ENCODE measurements at places on chromosomes 11 and 22.

GRCh38 chr11:17917556-17917955 lies 95.3 kb downstream of the SERGEF start:
- DNase-seq = no peak

- DNase-seq = no peak
These were observed 970.5 kb upstream of the CCDC90B start for GRCh38 chr11:84256618-84257017.

DNA sequence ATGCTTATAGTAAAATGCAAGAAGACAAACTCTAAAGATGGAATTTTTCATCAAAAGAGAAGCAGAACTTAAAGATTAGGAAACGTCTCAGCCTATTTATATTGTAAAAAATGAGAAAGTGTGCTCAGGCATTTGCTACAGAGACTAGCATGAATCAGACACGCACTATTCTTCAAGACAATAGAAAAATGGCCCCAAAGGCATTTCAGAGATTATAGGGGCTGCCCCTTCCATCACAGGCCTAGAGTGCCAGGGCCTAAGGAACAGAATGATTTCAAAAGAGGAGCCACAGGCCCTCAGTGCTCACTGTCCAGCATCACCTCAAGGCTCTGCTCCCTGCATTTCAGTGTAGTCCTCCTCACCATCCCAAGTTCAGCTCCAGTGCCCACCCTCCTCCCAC lies 27.5 kb downstream of the TNKS1BP1 start:
- no peak for DNase-seq

DNA sequence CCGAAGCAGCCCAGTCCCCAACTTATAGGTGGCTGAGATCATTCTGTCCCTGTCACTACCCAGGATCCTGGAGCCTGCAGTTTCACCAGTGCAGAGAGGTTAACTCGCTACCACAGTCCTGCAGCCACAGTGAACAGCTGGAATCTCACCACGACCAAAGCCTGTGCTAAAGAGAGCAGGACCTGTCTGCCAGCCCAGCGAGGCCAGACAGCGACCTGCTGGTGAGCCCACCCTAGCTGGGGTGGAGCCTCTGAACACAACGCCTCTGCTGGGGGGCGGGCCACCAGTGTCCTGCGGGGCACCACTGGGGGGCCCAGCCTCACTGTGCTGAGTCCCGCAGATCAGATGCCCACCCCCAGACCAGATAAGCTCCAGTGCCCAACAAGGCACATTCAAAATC lies 33.3 kb downstream of the DAGLA start:
- DNase-seq = no peak

DNA sequence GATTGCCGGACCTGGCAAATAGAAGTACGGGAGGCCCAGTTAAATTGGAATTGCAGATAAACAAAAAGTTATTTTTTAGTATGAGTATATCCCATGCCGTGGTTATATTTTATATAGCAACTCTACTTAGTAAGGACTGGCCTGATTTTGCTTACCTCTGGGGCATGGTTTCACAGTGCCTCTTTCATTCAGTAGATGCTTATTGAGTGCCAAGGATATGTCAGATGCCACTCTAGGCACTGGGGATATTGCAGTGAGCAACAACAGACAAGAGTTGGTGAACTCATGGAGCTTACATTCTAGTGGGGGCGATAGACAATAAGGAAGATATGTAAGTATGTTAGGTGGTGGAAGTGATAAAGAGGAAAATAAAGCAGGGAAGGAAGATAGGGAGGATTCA lies 112.2 kb downstream of the TEAD1 start:
- no peak for DNase-seq

DNA sequence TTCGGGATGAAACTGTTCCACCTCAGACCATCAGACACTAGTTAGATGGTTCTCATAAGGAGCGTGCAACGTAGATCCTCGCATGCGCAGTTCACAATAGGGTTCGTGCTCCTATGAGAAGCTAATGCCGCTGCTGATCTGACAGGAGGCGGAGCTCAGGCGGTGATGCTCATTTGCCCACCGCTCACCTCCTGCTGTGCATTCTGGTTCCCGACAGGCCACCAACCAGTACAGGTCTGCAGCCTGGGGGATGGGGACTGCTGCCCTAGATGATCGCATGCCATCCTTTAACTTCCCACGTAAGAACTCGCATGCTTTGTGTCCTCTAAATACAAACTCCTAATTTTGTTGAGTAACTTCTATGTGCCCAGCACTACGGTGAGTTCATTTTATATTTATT lies 62.6 kb downstream of the EFCAB6 start:
- no peak for DNase-seq

GRCh38 chr11:67265633-67266448 lies 432 bp upstream of the GRK2 start:
- peak; percentile 78 for DNase-seq

GRCh38 chr11:120830085-120830620 lies 193.7 kb upstream of the TBCEL start:
- no peak for DNase-seq

DNA sequence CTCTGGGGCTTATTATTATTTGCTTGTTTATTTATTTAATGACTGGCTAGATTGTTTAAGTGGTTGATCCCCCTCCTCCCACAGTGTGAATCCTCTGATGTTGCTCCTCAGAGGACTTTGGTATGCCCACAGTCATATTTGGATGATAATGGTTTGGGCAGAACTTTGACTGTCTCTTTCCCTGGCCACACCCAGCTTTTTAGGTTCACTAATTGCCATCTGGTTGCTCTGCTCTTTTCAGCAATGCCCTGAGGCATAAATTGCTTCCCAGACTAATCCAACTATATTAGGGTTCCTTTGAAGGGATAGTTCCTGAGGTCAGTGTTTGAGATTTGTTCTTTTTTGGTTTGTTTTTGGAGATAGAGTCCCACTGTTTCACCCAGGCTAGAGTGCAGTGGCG lies 99.3 kb upstream of the RRM1 start:
- no peak for DNase-seq

GRCh38 chr22:46767249-46767985 lies 5.0 kb downstream of the TBC1D22A start:
- DNase-seq = no peak

- DNase-seq = no peak
These were observed 1030.8 kb upstream of the CCDC90B start for GRCh38 chr11:84316866-84317555.

- DNase-seq = no peak
These were observed 17.1 kb downstream of the PATZ1 start for GRCh38 chr22:31329029-31329428.

GRCh38 chr11:75273411-75274391 lies 33.1 kb downstream of the TPBGL start:
- no peak for DNase-seq

- DNase-seq = no peak
These were observed 56.8 kb downstream of the EMSY start for GRCh38 chr11:76501526-76502202.

DNA sequence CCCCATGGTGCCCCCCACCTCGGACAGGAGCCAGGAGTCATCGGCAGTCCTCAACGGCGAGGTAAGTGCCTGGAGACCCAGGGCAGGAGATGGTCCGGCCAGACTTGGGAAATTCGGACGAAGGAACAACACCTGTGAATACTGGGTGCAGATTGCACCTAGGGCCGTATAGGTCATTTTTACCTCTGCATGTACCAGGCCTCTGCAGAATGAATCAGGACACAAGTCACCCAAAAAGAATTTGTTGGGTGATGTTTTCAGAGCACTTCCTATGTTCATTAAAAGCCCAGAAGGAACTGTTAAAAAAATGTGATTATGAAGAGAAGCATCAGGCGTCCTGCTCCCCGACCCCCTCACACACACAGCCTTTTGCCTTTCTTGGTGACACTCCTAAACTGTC lies 93.9 kb downstream of the C11orf91 start:
- no peak for DNase-seq

DNA sequence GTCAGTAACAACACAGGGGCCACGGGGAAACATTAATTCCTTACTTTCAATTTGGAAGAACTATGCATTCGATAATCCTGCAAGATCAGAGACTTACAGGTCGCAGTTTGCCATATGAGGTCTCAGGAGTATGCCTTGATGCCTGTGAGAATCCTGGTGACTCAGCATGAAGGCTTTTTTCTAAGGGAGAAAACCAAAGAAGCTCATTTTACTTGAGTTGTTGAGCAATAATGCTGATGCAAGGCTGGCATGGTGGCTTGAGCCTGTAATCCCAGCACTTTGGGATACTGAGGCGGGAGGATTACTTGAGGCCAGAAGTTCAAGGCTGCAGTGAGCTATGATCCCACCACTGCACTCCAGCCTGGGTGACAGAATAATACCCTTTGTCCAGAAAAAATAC lies 26.6 kb downstream of the ATG16L2 start:
- DNase-seq = no peak

DNA sequence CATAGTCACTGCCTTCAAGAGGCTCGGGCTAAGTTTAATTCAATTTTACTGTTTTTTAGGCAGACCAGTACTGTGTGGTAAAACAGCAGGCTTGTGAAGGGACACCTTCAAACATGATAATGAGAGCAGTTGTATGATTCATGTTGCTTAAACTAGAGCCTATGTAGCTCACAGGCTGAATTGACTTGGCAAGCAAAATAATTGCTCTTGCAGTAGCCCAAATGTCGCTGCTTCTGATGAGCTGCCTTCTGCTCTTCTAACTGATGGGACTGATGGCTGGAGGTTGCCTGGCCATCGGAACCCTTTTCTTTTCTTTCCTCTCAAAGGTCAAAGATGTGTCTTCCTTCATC lies 137.6 kb downstream of the MAML2 start:
- DNase-seq = no peak

GRCh38 chr11:69839516-69839915 lies 20.3 kb upstream of the FGF3 start:
- no peak for DNase-seq

GRCh38 chr11:94152678-94153065 lies 24.0 kb downstream of the PANX1 start:
- DNase-seq = no peak

GRCh38 chr11:59660621-59661020 lies 8.2 kb downstream of the PATL1 start:
- no peak for DNase-seq

- no peak for DNase-seq
These were observed 21.1 kb downstream of the MYO7A start for GRCh38 chr11:77148963-77149715.

DNA sequence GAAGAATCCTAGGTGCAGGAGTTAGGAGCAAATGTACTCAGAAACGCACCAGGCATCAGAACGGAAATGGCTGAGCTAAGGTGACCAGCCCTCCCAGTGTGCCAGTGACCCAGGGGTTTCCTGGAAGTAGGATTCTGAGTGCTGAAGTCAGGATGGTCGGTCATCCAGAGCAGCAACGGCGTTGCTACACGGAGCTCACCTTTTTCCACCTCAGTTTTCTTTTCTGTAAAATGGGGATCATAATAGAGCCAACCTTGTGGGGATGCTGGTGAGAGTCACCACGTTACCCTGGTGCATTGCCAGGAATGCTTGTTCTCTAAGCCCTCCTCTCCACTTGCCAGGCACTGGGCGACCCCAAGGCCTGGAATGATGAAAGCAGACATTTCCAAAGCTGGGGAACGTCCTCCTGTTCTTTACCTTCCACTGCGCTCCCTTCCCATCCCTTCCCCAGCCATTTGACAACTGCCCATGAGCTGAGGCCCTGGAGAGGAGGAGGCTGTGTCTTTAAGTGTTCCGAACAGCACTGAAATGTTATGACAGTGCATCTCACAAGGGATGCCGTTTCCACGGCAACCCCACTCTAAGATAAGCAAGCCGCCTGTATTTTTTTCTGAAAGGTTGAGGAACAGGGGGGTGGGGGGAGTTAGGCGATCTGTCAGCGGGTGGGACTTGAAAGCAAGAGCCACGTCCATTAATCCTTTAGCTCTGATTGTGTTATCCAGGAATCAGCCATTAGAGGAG lies 66.8 kb downstream of the TSPAN18 start:
- DNase-seq = no peak

GRCh38 chr22:29635734-29636357 lies 32.4 kb downstream of the NF2 start:
- no peak for DNase-seq

- DNase-seq = no peak
These were observed 19.5 kb downstream of the TSKU start for GRCh38 chr11:76802621-76803020.

GRCh38 chr11:120073196-120073595 lies 64.7 kb downstream of the TRIM29 start:
- no peak for DNase-seq

DNA sequence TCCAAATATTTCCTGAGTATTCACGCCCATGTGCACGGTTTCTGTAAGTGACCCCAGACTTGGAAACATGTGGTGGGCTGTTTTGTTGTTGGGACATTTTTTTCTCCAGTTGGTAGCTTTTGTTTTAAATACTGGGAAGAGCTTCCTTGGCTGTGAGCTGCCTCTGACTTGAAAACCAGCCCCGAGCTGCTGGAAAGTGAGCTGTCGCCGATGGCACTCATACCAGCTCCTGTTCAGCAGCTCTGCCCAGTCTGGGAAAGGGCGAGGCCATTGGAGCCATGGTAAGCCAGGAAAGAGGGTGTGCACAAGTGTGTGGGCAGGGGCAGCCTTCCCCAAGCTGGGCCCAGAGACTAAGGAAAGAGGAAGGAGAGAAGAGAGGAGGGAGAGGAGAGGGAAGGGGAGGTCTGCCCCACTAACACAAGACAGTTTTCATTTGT lies 3.2 kb upstream of the FLI1 start:
- DNase-seq = peak; percentile 47

GRCh38 chr11:62680825-62681240 lies 2.0 kb upstream of the UBXN1 start:
- peak; percentile 11 for DNase-seq

DNA sequence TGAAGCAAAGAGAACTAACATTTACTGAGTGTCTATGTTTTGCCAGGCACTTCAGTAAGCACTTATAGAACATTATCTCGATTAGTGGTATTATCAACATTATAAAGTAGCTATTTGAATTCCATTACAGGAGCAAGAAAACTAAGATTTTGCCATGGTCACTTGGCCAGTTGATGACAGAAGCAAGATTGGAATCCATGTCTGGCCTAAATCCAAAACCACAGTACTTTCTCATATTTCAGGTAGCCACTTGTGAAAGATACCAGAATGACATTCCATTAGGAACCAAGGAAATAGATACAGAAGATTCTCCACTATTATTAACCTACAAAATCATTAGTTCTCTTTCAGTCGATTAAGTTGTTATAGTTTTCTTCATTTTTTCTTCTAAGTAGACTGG lies 691.0 kb upstream of the API5 start:
- DNase-seq = no peak

- DNase-seq = no peak
These were observed 390.9 kb downstream of the DLG2 start for GRCh38 chr11:85236211-85236610.

DNA sequence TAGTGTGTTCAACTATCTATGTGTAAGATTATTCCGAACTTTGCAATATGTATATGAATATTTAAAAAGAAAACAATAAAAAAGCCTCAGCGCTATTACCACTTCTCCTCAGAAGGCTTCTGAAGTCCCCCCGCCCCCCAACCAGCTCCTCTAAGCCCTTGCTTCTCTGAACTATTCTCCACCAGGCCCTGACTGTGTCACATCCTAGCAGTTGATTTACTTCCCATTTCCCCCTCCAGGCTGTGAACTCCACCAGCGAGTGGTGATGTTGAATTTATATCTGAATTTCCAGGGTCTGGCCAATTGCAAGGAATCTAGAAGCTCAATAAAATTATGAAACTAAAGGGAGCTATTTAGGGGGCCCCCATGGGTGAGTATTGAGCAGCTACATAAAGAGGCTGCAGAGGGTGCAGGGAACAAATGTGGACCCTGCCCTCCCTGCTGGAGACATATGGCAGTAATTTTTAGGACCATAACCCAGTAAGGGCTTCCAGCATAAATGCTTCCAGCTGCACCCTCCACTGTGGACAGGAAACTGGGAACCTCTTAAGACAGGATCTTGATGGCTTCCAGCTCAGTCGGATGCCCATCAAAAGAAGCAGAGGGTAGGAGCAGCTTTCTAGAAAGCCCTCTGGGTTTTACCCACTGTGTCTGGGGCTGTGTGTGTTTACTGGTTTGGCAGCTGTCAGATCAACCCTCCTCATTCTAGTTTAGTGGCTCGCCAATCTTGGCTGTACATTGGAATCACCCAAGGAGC lies 81.4 kb downstream of the TIMP3 start:
- DNase-seq = no peak

Measured in right kidney (tissue), 9 donors.